ENCODE measurements at places on chromosomes 3 and 15. TPM values are rescaled to one million over a fixed set of nuclear protein-coding genes. Genes with fewer than 3 reads are reported as not detected.

TMEM266 gene
- 14.1 TPM for polyA plus RNA-seq

ARHGAP31 gene
- polyA plus RNA-seq: 14.2 TPM

ADCY5 gene
- polyA plus RNA-seq: 10.9 TPM

MB21D2 gene
- polyA plus RNA-seq: 16.0 TPM

TF gene
- 10.0 TPM for polyA plus RNA-seq

PTPRG gene
- polyA plus RNA-seq: 76.9 TPM

RUBCN gene
- 12.4 TPM for polyA plus RNA-seq

LRRN1 gene
- polyA plus RNA-seq: 23.3 TPM

CSPG4 gene
- 7.5 TPM for polyA plus RNA-seq

OR5K2 gene
- 0.79 TPM for polyA plus RNA-seq

ARIH1 gene
- 193 TPM for polyA plus RNA-seq

ZNF660 gene
- polyA plus RNA-seq: 11.6 TPM

MGA gene
- polyA plus RNA-seq: 36.2 TPM

OSTN gene
- 7.3 TPM for polyA plus RNA-seq

LYZL4 gene
- not detected for polyA plus RNA-seq

ROPN1B gene
- 0.68 TPM for polyA plus RNA-seq

RBSN gene
- 28.8 TPM for polyA plus RNA-seq

SNRPA1 gene
- polyA plus RNA-seq: 67.4 TPM

TRIM59 gene
- 18.8 TPM for polyA plus RNA-seq

CERS3 gene
- polyA plus RNA-seq: 0.03 TPM

ADAMTSL3 gene
- 4.6 TPM for polyA plus RNA-seq

PXK gene
- polyA plus RNA-seq: 34.0 TPM

KBTBD13 gene
- 0.03 TPM for polyA plus RNA-seq

RARRES1 gene
- polyA plus RNA-seq: 24.2 TPM

ALG1L2 gene
- 2.0 TPM for polyA plus RNA-seq

ITGB5 gene
- polyA plus RNA-seq: 85.9 TPM

MAGEL2 gene
- 4.2 TPM for polyA plus RNA-seq

TNNC1 gene
- 6.5 TPM for polyA plus RNA-seq

TTC14 gene
- polyA plus RNA-seq: 91.5 TPM
